Activated naive CD4-positive, alpha-beta T cell (primary cell): ENCODE measurements at places on chromosomes 5 and 9.

- no peak for DNase-seq
Measured at GRCh38 chr9:119795395-119795794, 426.2 kb upstream of the BRINP1 start.

- DNase-seq, result no peak
Measured at GRCh38 chr5:171630350-171631065, 155.1 kb upstream of the SMIM23 start.

GRCh38 chr9:133731876-133732638 lies 6.1 kb downstream of the SARDH start:
- DNase-seq, result no peak

- no peak for DNase-seq
Measured at GRCh38 chr5:56862909-56863308, 46.5 kb upstream of the SETD9 start.

- no peak for DNase-seq
Measured at GRCh38 chr9:14433351-14434157, 119.6 kb upstream of the NFIB start.

- DNase-seq, result no peak
Measured at GRCh38 chr5:26691486-26691885, 346.9 kb downstream of the CDH9 start.

GRCh38 chr9:19988281-19988680 lies 199.4 kb upstream of the SLC24A2 start:
- no peak for DNase-seq

DNA sequence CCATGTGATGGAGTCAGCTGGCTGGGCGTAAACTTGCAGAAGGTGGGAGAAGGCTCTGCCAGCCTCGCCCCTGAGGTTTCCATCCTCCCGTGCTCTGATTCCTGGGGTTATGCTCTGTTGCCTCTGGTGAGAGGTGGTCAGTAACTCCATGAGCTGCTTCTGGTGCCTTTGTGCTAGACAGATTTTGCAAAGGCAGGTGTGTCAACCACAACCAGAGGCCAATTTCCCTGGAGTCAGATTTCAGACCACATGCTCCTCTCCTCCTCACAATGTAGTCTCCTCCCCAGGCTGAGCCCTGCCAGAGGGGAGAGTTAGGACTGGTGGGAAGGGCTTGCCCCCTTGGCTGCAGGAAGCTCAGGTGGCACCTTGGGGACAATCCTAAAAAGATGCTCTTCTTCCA lies 38.8 kb upstream of the TENT4A start:
- no peak for DNase-seq

DNA sequence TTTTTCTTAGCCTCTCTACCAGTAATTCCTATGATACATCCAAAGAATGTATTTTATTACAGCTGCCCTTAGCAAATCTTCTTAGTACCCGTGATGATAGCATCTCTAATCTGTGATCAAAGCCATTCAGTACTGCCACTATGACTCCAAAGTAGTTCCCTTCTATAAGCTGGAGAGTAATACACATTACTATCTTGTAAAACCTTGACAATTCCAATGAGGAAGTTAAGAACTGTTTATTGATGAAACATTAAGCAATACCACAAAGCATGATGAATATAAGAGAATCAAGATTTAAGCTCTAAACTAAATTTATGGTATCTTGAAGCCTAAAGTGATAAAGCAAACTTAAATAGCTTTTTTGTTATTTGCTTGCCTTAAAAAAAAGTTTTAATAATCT lies 86.1 kb downstream of the SMIM23 start:
- DNase-seq, result no peak

- DNase-seq, result no peak
Measured at GRCh38 chr5:166074582-166075481, 2216.6 kb upstream of the WWC1 start.

GRCh38 chr9:75552941-75553340 lies 337.5 kb upstream of the PCSK5 start:
- DNase-seq, result no peak

DNA sequence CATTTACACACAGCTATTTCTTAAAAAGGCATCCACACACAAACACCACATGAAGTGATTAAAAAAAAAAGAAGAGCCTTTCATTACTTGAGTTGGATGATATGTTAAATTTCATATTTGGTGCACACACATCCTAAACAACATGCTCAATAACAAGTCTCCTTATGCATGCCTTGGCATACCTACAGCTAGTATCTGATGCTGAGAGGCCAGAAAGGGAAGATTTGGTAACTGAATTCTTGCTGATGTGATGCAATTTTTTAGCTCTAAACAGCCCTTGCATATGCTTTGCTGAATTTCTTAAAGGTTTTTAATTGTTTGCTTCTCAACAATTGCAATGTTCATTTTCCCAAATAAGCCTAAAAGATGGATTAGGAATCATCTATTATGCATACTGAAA lies 338.8 kb downstream of the ARL15 start:
- no peak for DNase-seq

DNA sequence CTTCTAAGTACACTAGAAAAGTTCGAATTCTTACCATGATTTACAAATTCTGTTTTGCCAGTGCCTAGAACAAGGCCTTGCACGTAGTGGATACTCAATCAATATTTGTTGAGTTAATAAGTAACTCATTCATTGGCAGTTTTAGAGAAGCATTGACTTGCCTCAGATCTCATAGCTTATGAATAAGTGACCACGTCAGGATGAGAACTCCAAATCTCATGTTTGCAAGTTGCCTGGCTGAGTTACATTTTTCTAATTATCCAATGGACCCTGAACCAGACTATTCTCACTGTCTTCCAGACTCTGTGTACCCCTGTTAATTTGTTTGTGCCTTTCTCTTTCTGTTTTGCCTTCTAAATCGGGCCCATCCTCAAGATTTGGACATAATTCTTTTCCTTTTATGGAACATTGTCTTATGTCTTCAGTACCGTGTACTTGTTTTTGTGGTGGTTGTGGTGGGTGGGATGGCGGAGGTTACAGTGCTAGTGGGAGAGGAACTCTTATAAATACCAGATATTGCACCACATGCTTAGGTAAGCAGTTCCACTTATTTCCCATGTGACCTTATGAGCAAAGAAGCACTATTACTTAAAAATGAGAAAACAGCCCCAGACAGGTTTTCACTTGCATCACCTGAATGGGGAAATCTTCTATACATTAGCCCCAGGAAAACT lies 96.3 kb downstream of the UNC13B start:
- DNase-seq, result no peak

DNA sequence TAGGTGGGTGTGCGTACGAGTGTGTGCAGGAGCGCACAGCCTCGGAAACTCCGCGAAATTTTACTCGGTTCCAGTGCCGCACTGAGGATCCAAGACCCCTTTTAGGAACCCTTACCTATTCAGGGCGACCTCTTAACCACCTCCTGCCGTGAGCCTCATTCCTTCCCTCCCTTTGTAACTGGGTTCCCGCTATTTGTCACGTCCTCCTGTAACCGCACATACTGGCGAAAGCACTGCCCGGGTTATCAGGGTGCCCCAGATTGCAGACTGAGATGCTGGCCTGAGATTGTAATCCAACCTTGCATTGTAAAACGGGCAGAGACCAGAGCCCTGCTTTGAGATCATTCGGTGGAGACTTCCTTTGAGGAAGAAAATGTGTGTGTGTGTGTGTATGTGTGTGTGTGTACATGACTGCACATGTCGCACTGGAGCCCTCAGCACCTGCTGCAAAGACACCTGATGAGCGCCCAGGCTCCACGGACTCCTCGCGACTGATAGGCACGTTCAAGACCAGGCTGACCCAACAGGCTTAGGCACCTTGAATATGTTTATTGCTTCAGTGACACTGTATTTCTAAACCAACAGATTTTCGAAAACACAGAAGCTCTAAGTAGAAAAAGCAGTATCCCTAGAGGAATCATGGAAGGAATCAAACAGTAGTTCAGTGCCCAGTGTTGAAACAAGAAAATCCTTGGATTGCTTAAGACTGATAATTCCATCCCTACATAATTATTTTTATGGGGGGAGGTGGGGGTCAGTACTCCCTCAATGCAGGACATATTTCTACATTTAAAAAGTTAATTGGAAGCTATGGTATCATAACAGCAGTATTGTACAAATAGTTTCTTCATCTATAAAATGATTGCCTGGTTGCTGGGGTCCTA lies 86.5 kb upstream of the TNFAIP8 start:
- peak; percentile 12 for DNase-seq

DNA sequence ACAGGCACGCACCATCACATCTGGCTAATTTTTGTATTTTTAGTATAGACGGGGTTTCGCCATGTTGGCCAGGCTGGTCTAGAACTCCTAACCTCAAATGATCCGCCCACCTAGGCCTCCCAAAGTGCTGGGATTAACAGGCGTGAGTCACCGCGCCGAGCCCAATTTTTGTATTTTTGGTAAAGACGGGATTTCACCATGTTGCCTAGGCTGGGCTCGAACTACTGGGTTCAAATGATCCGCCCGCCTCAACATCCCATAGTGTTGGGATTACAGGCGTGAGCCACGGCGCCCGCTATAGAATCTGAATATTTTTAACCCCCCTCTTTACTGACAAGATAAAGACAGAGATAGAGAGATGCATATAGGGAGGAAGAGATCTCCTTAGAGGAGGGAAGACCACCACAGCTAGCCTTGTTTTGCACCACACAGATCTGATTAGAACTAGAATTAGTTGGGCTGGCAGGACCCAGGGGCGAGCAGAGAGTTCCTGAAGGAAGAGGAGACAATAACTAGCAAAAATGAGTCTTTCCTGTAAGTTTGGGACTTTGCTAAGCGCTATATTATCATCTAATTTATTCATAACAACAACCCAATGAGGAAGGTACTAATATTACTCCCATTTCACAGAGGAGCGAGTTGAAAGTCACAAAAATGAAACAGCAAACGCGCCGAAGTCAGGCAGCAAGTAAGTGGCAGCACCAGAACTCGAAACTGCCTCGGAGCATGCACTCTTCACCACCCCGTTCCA lies 1.5 kb upstream of the ANKHD1 start:
- DNase-seq, result no peak

- DNase-seq, result no peak
Measured at GRCh38 chr9:83620841-83621636, 1.9 kb upstream of the IDNK start.

DNA sequence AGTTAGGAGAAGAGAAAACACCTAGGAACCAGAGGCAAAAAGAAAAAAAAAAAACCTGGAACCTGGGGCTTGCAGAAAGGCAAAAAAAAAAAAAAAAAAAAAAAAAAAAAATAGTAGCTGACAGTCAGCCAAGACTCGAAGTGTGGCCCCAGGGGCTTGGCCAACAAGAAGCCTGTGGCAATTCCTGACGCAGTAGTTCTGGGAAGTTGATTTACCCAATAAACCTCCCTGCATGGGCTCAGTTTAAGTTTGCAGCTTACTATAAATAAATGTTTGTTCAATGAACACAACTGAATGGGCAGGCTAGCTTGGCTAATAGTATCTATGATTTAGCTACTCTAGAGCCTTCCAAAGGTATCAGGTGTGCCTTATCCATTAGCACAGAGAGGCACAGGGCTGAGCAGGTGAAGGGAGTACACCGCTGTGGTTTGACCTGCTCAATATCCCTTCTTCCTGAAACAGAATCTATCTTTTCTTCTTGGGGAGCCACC lies 21.3 kb upstream of the GLRX start:
- no peak for DNase-seq

DNA sequence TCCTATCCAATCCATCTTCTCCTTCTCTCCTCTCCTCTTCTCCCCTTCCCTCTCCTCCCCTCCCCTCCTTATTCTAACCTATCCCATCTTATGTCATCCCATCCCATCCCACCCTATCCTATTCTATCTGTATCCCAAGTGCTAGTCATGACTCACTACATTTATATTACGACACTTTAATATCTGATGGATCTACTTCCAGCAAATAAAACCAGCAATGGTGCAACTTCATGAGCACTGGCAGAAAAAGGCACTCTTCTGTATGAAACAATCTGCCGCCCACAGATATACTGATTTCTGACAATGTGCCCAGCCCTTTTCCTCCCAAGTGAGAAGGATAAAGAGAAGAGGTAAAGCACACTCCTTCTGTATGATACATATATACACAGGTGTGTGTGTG lies 86.6 kb upstream of the ANKH start:
- DNase-seq, result no peak

- DNase-seq, result no peak
Measured at GRCh38 chr9:136143215-136144001, 24.7 kb upstream of the TMEM250 start.

- no peak for DNase-seq
Measured at GRCh38 chr5:117333011-117333410, 758.4 kb upstream of the SEMA6A start.

DNA sequence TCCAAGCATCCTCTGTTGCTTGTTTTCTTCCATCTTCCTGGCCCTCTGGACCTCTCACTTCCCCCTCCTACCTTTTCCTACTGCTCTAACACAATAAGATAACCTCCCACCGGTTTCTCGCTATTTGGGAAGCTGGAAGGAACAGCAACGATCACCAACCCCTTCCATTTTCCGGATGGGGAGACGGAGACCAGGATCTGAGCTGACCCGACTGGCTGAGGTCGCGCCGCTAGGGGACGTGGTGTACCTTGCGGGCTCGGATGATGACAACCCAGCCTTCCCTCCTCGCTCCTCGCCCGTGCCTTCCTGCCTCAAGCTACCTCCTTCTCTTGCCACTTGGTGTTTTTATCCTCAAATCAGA lies 1.9 kb downstream of the LPAR1 start:
- DNase-seq, result no peak

- DNase-seq, result no peak
Measured at GRCh38 chr9:32360983-32361673, 23.3 kb upstream of the ACO1 start.

- DNase-seq, result no peak
Measured at GRCh38 chr9:112433499-112434392, 52.9 kb upstream of the KIAA1958 start.

DNA sequence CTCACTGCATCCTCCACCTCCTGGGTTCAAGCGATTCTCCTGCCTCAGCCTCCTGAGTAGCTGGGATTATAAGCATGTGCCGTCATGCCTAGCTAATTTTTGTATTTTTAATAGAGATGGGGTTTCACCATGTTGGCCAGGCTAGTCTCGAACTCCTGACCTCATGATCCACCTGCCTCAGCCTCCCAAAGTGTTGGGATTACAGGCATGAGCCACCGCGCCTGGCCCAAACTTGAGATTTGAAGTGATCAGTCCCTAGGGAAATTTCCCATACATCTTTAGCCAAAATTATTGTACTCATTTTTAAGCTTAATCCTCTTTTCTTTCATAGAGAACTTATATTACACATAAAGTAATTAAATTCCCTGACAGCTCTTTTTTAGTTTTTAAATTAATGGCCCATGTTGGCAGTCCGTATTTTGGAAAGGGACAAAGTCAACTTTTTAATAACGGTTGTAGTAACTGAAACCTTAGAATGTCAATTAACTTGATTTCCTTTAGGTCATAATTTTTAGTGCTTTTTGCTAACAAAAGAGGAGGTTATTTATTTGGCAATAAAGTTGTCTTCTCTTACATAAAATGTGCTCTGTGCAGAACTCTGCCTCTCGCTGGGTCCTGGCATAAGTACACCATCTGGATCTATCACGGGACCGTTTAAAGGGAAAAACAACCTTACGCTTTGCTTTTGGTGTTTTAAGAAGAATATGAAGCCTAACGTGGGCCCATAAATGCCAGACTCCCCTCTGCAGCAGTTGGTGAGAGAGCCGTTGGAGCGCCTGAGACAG lies 142.3 kb upstream of the OTULINL start:
- no peak for DNase-seq

- no peak for DNase-seq
Measured at GRCh38 chr5:140988100-140988499, 21.8 kb downstream of the PCDHAC2 start.

GRCh38 chr9:75935591-75935990 lies 45.1 kb downstream of the PCSK5 start:
- DNase-seq, result no peak

- no peak for DNase-seq
Measured at GRCh38 chr5:56175021-56175420, 58.1 kb downstream of the ANKRD55 start.
